ENCODE measurements at places on chromosomes 6 and 20.

DNA sequence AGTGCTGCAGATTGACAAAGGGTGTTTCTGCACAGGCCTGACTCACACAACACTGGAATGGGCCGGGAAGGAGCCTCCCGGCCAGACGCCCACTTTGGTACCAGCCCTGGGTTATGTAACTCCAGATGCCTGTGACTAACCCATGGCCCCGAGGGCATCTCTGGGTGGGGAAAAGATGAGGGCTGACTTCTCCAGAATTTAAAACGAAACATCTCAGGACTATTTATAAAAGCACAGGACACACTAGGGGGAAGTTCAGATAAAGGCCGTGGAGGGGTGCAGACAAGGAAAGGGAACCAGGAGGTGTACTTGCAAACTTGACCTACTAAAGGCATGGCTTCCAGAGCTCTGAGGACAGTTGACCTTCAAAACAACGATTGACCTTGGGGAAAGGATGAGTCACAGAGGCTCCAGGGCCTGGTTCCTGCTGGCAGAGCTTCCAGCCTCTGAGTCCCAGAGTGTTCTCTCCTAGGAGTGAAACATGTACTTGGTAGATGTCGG, 196.9 kb downstream of the NFATC2 start:
- no peak for DNase-seq

DNA sequence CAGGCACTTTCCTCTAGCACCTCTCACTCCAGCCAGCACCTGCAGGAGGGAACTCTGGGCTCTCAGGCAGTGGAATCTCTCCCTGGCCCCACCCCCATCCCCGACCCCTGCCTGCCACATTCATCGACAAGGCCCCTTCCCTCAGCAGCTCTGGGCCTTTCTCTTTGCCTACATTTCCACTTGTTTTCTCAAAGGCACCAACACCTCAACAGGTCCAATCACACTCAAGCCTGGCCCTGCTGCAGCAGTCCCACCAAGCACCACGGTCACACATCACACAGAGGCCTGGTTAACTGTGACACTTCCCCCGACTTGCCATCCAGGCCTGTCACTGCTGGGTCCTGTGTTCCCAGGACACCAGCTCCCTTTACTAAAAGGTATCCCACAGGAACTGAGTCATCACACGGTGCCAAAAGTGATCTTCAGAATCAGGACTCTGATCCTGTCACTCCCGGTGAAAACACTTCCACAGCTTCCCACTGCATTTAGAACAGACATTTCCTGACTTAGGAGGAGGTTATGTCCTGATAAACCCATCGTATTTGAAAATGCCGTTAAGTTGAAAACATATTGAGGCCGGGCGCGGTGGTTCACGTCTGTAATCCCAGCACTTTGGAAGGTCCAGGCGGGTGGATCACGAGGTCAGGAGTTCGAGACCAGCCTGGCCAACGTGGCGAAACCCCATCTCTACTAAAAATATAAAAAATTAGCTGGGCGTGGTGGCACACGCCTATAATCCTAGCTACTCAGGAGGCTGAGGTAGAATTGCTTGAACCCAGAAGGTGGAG, 54.9 kb downstream of the MYH7B start:
- DNase-seq = no peak

- no peak for DNase-seq
Measured at GRCh38 chr20:4545526-4545925, 176.2 kb upstream of the PRND start.

- no peak for DNase-seq
Measured at GRCh38 chr6:125097186-125097585, 56.4 kb upstream of the TPD52L1 start.

GRCh38 chr6:44024574-44025219, 102.6 kb downstream of the MRPL14 start:
- DNase-seq = no peak

DNA sequence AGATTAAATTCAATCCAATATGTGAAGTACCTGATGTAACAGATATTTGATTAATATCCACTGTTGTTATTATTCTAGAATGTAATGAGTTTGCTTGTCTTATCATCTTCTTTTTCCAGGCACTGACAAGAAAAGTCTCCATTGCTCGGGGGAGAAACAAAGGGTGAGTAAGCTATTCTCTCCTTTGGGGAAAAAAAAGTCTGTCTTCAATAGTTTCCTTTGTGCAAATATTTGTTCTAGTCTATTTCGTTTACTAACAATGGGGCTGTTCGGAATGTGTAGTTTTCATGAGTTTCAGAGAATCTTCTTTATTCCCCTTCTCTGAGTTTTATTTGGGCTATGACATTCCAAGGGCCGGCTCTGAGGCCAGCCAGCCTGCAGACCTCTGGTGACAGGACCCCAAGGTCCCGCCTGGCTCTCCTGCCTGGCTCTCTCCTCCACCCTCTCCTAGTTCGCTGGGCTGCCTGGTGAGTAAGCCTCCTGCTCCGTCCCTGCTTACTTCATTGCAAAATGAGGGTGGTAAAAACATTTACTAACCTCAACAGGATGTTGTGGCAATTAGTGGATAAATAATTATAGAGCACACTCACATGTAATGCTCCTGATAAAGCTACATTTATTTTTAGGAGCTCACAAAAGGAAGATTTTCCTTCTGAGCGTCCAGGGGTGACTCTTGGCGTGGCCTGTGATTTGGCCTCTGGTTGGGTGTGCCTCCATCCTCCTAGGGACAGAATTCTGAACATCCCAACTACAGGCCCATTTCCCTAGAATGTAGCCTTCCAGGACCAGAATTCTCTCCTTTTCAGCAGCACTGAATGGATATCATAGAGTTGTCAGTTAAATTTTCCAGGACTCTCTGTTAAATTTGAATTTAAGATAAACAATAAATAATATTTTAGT, 43.1 kb upstream of the SNX9 start:
- no peak for DNase-seq

DNA sequence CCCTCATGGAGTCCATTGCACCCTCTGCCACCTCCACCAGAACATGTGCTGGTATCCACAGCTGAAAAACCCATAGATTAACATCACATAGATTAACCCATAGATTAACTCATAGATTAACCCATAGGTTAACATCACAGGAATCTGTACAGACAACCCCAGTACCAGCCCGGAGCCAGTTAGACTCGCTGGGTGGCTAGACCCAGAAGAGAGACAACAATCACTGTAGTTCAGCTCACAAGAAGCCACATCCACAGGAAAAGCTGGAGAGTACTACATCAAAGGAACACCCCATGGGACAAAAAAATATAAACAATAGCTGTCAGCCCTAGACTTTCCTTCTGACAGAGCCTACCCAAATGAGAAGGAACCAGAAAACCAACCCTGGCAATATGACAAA, 25.1 kb downstream of the SERPINB9 start:
- no peak for DNase-seq

DNA sequence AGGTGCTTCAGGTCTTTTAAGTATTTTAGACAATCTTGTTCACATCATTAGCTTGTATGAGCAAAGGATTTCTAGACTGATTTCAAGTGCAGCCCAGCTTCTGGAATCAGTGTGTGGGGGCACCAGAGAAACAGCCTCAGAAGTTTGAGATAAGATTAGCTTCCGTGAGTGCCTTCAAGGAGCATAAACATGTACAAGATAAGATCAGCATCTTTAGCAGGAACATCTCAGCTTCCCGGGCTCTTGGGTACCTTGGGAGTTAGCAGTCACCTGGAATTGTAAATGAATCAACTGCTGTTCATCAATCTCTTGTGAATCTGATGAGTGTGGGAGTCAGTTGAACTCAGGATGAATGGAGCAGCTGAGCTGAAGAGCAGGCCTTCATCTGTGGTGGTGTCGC, 12.0 kb upstream of the CITED2 start:
- no peak for DNase-seq

- DNase-seq = no peak
Measured at GRCh38 chr20:10336959-10337729, 96.9 kb downstream of the MKKS start.

DNA sequence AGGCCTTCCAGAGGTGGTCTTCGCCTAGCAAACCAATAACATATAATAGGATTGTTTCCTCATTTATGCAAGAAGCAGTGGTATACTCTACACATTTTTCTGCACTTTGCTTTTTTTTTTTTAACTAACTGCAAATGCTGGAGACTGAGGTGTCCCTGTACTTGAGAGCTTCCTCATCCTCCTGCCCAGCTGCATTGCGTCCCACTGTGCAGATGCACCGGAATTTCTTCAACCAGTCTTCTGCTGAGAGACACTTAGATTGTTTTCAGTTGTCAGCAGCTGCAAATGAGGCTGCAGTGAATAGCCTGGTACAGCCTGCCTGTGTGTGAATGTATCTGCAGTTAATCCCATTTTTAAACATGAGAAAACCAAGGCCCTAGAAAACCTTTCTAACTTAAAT, 11.5 kb downstream of the FGD2 start:
- no peak for DNase-seq

DNA sequence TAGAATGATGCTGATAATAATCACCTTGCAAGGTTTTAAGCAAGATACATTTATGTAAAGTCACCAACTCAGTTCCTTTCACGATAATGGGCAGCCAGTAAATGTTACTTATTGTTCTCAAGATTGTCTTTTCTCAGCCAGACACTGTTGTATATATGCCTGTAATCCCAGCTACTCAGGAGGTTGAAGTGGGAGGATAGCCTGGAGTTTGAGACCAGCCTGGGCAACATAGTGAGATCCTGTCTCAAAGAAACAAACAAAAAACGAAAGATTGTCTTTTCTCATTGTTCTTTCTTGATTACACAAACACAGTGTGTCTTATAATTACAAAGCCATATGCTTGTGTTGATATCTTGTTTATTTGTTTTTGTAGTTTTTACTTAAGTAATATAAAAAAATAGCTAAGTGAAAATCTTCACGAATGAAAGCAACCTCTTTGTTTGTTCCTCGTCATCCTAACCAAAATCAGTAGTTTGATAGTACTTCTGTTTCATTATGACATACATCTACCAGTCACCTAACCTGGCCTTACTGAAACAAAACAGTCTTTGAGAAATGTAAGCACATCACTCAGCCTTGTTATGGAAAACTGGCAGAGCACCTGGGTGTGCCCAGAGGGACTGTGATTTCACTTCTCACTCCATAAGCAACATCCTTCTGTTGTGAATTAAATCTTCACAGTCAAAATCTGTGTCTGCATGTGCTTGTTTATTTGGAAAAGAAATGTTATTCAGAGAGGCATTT, 436.2 kb upstream of the SOX4 start:
- DNase-seq = no peak

DNA sequence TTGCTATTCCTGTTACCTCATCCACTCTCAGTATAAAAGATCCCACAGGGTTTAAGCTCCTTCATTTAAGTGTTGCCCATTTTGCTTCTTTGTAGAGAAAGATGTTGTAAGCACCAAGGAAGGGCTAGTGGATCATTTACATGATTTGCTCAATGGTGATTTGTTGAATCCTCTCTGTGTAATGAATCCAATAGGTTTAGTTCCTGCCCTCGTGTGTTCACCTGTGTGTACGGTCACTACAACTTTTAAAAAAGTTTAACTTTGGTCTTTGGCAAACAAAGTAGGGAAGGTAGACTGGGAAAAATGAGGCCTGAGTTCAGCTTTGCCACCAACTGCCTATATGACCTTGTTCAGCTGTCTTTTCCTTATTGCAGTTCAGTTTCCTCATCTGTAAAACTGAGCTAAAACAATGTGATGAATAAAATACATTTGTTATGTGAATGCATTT, 51.5 kb downstream of the DHX35 start:
- no peak for DNase-seq

DNA sequence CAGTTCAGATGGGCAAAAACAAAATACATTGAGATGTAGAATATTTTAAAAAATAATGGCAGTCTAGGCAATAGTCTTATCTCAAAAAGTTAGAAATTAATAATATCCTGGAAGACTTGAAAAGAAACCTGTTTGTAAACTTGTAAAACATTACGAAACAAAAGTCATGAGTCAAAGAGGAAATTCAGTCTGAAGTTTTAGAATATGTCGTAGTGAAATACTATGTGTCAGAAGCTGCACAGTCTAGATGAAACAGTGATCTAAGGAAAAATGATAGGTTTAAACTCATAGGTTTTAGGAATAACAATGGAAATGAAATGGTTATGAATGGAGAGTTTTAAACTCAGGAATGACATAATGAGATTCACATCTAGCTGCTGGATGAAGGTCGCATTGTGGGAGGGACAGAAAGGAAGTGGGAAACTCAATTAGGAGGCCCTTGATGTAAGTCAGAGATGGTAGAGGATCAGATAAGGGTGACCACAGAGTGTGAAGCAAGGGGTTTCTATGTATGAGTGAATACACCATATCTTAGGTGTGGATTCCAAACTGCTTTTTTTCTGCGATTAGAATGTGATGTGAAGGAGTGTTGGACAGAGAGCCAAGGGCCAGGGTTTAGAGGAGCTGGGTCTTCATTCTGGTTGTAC, 2.8 kb downstream of the SNRPB2 start:
- DNase-seq = no peak

- no peak for DNase-seq
Measured at GRCh38 chr6:133160536-133160935, 80.6 kb upstream of the EYA4 start.

DNA sequence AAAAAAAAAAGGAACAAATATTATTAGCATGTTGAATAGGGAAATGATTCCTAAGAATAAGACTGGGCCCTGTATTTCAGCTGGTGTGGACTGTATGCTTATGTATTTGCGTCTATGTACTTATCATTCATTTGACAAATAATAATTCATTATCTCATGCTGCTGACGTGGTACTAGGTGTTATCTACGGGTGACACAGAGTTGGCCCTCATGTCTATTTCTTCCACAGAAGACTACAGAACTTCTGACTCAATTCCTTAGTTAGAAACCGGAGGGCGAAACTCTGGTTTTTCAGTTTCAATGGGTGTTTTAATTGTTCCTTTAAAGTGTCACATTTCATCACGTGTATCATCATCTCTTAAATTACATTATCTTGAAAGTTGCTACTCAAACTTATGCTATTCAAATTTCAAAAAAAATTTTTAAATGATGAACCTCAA, 305.9 kb downstream of the CLIC5 start:
- DNase-seq = no peak

DNA sequence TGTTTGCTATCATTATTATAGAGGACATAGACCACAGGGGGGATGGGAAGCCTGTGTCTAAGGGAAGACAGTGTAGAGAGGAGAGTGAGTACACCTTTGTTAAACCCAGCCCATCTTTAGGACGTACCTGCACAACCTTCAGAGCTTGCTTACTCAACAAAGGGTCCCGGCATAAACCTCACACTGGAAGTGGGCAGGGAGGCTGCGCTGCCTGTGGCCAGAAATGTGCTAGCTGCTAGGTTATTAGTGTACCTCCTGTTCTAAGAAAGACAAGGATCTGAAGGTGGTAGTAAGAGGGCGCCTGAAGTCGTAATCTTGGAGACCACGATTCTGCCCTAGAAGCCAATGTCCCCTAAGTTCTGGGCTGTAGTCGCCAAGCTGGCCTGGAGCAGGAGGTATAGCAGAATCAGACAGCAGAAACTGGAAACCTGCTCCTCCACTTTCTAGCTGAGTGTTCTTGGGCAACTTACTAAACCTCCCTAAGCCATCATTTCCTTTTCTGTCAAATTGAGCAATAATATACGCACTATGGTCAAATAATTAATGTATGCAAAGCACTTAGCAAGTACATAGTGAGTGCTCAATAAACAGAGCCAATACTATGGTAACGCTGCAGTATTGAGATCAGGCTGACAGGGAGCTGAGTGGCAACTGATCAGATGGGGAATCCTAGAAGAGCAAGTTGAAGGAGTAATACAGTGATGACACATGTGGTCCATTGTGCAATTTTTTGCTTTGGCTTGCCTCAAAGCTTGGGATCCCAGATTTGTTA, 16.8 kb upstream of the AKIRIN2 start:
- DNase-seq = no peak

GRCh38 chr6:169145991-169146501, 107.6 kb downstream of the THBS2 start:
- no peak for DNase-seq

- DNase-seq = no peak
Measured at GRCh38 chr20:39378776-39379175, 416.6 kb downstream of the DHX35 start.

- DNase-seq = no peak
Measured at GRCh38 chr20:41394081-41394480, 27.5 kb upstream of the EMILIN3 start.

All from GM19239 (cell line).